ENCODE measurements at places on chromosomes 1 and 21. TPM values are rescaled to one million over a fixed set of nuclear protein-coding genes. Genes with fewer than 3 reads are reported as not detected.

The TMEM201 gene
- 5.7 TPM for total RNA-seq

GRCh38 chr1:229068270-229068987 lies 202.5 kb upstream of the RAB4A start:
- no peaks in the 10 kb centered on the region for H3K27me3 ChIP-seq
- H3K27ac ChIP-seq, result no peak overlapping the region
- H3K36me3 ChIP-seq, result no peaks in the 10 kb centered on the region
- no peak for DNase-seq

DNA sequence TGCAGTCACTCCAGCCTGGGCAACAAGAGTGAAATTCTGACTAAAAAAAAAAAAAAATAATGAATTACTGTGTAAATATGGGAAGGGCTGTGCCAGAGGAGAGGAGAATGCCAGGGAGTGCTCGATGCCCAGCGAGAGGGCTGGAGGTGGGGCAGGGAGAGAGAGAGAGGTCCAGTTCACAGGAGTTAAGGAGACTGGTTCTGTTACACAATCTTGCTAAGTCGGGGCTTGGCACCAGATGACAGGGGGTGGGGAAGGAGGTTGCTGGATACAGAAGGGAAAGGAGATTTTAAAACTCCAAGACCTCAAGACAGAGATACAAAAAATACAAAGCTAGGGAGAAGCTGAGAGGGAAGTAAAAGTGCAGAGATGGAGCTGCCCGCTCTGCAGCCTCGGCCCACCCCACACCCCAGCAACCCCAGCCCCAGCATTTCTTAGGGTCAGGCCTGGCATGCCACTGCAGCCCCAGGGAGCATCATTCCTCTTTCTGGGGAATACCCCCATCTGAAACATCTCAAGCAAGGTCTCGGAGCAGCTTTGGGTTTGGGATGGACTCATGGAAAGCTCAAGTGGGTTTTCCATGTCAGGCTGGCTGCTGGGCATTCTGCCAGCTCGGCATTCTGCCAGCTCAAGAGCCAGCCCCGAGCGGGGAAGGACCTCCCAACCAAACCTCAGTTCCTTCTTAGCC lies 991 bp downstream of the SELENBP1 start:
- H3K4me1 ChIP-seq, result peaks cover 41% of the 10 kb centered on the region
- H3K27ac ChIP-seq, result peak overlapping the region; percentile 82
- peaks cover 2% of the 10 kb centered on the region for H3K36me3 ChIP-seq
- peak overlapping the region; percentile 79 for H3K4me3 ChIP-seq
- DNase-seq, result no peak

GRCh38 chr1:20307026-20307425 lies 16.4 kb downstream of the VWA5B1 start:
- H3K36me3 ChIP-seq, result no peaks in the 10 kb centered on the region
- DNase-seq, result no peak
- H3K27ac ChIP-seq, result no peak overlapping the region
- no peak overlapping the region for H3K4me3 ChIP-seq
- peaks cover 27% of the 10 kb centered on the region for H3K27me3 ChIP-seq

DNA sequence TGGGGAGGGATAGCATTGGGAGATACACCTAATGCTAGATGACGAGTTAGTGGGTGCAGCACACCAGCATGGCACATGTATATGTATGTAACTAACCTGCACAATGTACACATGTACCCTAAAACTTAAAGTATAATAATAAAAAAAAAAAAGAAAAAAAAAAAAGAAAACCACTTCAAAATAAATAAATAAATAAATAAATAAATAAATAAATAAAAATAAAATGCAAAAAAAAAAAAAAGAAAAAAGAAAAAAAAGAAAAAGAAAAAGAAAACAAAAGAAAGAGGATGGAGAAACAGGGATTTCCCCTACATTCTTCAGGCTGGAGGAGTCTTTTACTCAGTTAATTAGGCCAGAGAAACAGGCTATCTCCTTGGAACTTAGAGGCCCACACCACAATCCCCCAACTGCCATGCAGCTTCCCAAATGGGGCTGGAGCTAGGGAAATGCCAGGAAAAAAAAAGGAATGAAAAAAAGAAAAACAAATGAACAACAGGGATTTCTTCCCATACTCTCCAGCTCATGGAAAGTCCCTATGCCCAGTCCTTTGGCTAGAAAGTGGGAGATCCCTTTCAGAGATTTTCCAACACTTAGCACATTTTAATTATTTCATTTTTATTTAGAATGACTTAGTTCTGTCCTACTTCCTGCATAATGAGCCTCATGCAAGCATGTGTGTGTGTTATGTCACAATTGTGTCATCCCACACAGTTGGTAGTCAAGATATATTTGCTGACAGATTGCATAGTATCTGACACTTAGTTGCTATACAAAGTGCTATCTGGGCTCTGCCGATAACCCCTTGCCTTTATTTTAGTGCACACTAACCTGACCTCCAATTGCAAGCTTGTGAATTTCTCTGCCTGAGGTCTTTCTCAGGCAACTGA lies 486.4 kb downstream of the PLPP3 start:
- H3K4me1 ChIP-seq, result no peaks in the 10 kb centered on the region
- no peaks in the 10 kb centered on the region for H3K27me3 ChIP-seq
- DNase-seq, result no peak
- H3K4me3 ChIP-seq, result no peak overlapping the region

DNA sequence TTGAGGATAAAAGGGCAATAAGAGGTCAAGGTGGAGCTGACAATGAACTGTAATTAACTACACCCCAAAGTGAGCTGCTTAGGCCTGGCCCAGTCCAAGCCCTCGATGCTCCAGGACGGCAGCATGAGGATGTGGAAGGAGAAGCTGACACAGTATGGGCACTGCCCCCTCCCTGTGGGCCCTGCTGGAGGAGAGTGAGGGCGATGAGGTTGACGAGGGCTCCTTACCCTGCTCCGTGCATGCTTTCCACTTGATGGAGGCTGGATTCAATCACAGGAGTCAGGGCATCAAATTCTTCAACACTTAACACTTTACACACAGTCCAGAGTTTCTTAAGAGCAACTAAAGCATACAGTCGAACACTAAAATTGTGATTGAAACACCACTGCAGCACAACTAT lies 32.4 kb downstream of the COA6 start:
- H3K4me1 ChIP-seq, result peaks cover 4% of the 10 kb centered on the region
- no peak overlapping the region for H3K4me3 ChIP-seq
- no peak overlapping the region for H3K27ac ChIP-seq
- DNase-seq, result no peak
- peaks cover 23% of the 10 kb centered on the region for H3K36me3 ChIP-seq

DNA sequence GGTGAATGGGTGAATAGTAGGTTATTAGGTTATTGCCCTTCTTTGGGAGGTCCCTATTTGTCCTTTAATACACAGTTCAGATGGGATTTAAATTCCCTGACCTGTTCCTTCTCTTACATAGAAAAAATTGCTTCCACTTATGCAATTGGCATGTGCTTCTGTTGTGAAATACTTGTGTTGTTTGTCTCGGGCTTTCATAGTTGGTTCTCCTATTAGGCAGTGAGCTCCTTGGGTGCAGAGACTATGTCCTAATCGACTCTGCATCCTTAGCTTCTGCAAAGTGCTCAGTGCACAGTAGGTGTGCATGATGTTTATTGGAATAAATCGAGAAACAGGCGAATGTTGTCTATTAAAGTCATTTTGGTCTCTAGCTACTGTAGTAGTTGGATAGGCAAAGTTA lies 1.3 kb upstream of the PDE4B start:
- no peak overlapping the region for H3K27ac ChIP-seq
- no peaks in the 10 kb centered on the region for H3K27me3 ChIP-seq
- H3K4me1 ChIP-seq, result no peaks in the 10 kb centered on the region
- H3K4me3 ChIP-seq, result no peak overlapping the region
- DNase-seq, result no peak

The PDE4DIP gene
- 10.3 TPM for total RNA-seq

The CCDC185 gene
- total RNA-seq, result not detected

The CFHR1 gene
- not detected for total RNA-seq

GRCh38 chr1:55600242-55600641 lies 385.1 kb upstream of the USP24 start:
- no peak overlapping the region for H3K4me3 ChIP-seq
- H3K27ac ChIP-seq, result no peak overlapping the region
- H3K36me3 ChIP-seq, result no peaks in the 10 kb centered on the region
- no peak for DNase-seq
- H3K4me1 ChIP-seq, result no peaks in the 10 kb centered on the region
- H3K27me3 ChIP-seq, result no peaks in the 10 kb centered on the region

The HSF2BP gene
- total RNA-seq, result 2.2 TPM

- no peaks in the 10 kb centered on the region for H3K36me3 ChIP-seq
- no peak for DNase-seq
- H3K4me3 ChIP-seq, result no peak overlapping the region
- H3K4me1 ChIP-seq, result no peaks in the 10 kb centered on the region
Observed at GRCh38 chr1:195934817-195935553, 673.3 kb downstream of the KCNT2 start.

The KRTAP19-1 gene
- not detected for total RNA-seq

GRCh38 chr1:11478571-11479374 lies at the start of gene DISP3:
Gene DISP3, plus strand, starts transcription at chr1:11479155. Its CDS starts 21,838 bp downstream, at chr1:11500993.
- no peaks in the 10 kb centered on the region for H3K4me1 ChIP-seq
- H3K36me3 ChIP-seq, result no peaks in the 10 kb centered on the region
- no peak within 1 kb of the TSS for H3K27ac ChIP-seq
- H3K27me3 ChIP-seq, result peaks cover 1% of the 10 kb centered on the region
- peak within 1 kb of the TSS; percentile 71 for H3K4me3 ChIP-seq

GRCh38 chr1:184096005-184096404 lies 44.5 kb downstream of the TSEN15 start:
- no peak for DNase-seq
- no peak overlapping the region for H3K27ac ChIP-seq
- H3K27me3 ChIP-seq, result no peaks in the 10 kb centered on the region
- no peaks in the 10 kb centered on the region for H3K36me3 ChIP-seq

- H3K4me3 ChIP-seq, result peak overlapping the region; percentile 88
- DNase-seq, result no peak
- peaks cover 1% of the 10 kb centered on the region for H3K27me3 ChIP-seq
- H3K36me3 ChIP-seq, result no peaks in the 10 kb centered on the region
Observed at GRCh38 chr1:223844787-223845036, 1.0 kb downstream of the TP53BP2 start.

The CHIA gene
- total RNA-seq, result not detected

Data from HepG2 (cell line).